ENCODE measurements at places on chromosomes 7 and 10. TPM values are rescaled to one million over a fixed set of nuclear protein-coding genes. Genes with fewer than 3 reads are reported as not detected.

Gene ADCYAP1R1
- total RNA-seq = not detected

Gene DNAJC30
- 16.4 TPM for total RNA-seq

Gene GPR146
- total RNA-seq = 14.7 TPM

Gene MACROH2A2
- 3.8 TPM for total RNA-seq

GRCh38 chr10:130404476-130405055 lies 268.4 kb downstream of the GLRX3 start:
- H3K27me3 ChIP-seq = no peaks in the 10 kb centered on the region
- H3K36me3 ChIP-seq = no peaks in the 10 kb centered on the region
- DNase-seq = no peak
- no peak overlapping the region for H3K4me3 ChIP-seq
- no peaks in the 10 kb centered on the region for H3K4me1 ChIP-seq
- H3K27ac ChIP-seq = no peak overlapping the region

GRCh38 chr10:23479798-23480473 lies 41.1 kb downstream of the OTUD1 start:
- no peaks in the 10 kb centered on the region for H3K36me3 ChIP-seq
- DNase-seq = no peak
- no peaks in the 10 kb centered on the region for H3K4me1 ChIP-seq
- H3K27me3 ChIP-seq = peaks cover 5% of the 10 kb centered on the region
- H3K27ac ChIP-seq = no peak overlapping the region

DNA sequence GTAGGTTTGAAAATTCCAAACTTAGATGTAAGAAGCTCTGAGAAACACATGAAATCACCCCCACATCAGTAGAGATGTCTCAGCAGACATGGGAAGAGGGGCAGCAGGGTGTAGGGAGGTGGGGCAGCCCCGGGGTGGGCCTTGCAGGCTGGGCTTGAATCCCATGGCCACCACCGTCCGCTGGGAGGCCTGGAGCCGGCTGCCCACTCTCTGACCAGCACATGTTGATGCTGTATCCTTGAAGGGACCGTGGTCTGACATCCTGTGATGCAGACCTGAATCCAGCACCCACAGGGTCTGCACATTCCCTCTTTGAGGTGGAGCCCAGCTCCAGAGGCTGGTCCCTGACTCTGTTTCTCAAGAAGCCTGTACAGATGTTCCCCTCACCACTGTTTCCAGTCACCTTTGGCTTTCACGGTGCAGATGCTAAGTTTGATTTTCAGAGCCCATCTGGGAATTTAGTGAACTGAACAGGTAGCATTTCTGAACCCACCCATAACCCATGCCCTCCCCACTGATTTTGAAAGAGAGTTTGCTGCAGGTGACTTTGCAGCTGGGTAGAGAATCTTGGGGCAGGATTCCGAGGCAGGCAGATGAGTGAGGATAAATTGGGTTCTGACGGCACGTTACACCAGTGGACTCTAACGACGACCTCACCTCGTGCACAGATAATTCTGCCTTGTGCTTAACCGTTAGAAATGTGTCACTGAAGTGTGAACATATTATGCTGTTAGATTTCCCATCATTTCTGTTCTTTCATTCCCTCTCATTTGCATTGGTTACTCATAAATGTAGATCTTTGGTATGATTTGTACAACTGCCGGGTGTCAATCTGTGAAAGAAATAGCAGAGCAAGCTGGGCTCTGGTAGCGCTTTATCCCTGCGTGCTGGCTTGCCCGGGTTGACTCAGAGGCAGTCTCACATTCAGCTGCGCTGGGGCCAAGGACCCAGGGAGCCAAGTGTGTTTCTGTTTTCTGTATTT lies 45.7 kb downstream of the IKZF1 start:
- H3K4me1 ChIP-seq = peaks cover 91% of the 10 kb centered on the region
- peaks cover 65% of the 10 kb centered on the region for H3K36me3 ChIP-seq
- H3K27ac ChIP-seq = peak overlapping the region; percentile 96
- H3K27me3 ChIP-seq = no peaks in the 10 kb centered on the region
- H3K4me3 ChIP-seq = peak overlapping the region; percentile 20

DNA sequence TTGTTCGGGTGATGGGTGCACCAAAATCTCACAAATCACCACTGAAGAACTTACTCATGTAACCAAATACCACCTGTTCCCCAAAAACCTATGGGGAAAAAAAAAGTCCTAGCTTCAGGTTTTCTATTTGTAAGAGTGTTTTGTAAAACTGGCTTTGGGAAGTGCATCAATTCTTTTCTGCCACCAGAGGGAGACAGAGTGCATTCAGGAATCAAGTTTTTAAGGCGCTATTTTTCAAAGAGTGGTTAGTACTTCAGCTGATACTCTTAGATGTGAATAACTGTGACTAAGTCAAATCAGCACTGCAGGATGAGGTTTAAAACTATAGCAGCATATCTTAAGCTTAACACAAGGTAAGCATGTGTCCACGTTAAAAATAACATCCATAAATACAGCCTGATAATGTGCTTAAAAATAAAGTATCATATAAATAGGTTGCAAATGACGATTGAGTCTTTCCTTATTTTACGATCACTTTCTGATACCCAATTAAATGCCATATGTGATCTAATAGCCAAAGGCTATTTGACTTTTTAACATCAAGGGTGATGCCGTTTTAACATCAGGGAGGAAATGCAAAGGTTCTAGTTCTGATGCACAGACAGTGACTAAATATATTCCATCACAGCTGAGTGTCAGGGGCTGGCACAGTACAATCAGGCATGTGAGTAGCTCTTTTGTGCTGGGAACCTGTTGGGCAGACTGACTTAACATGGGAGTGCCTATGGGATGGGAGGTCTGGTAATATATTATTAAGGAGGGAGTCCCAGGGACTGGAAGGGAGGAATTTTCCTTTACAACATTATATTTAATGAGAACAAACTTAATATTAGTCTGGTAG lies 10.6 kb upstream of the LYZL2 start:
- H3K36me3 ChIP-seq = no peaks in the 10 kb centered on the region
- H3K27ac ChIP-seq = no peak overlapping the region
- H3K4me1 ChIP-seq = no peaks in the 10 kb centered on the region
- no peak overlapping the region for H3K4me3 ChIP-seq
- peaks cover 5% of the 10 kb centered on the region for H3K27me3 ChIP-seq
- DNase-seq = no peak

GRCh38 chr10:122404576-122404975 lies 30.1 kb downstream of the PLEKHA1 start:
- DNase-seq = no peak
- peak overlapping the region; percentile 20 for H3K27ac ChIP-seq
- no peaks in the 10 kb centered on the region for H3K27me3 ChIP-seq
- peaks cover 30% of the 10 kb centered on the region for H3K36me3 ChIP-seq
- H3K4me1 ChIP-seq = peaks cover 16% of the 10 kb centered on the region
- H3K4me3 ChIP-seq = no peak overlapping the region

DNA sequence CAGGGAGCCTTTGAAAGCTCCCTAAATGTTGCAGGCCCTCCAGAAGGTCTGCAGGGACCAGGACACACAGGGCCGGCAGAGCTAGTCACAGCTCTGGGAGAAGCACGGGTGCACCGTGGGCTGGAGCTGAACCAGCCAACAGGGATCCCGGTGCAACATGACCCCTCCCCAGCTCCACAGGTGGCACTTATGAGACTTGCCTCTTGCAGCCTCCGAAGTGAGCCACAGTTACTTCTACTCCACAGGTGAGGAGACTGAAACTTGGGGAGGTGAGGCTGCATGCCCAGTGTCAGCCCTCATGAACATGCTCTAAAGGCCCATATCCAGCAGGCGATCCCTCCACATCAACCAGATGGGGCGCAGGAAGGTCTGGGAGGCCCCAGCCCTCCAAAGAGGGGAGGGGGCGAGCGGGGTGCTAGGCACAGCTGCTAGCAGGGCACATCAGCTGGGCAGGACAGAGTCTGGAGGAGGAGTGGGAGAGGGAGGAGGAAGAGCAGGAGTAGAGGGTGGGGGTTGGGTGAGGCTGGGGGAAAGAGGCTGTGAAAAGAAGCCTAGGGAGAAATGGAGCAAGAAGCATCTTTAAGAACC lies 224.3 kb downstream of the ELFN1 start:
- no peak overlapping the region for H3K4me3 ChIP-seq
- no peaks in the 10 kb centered on the region for H3K27me3 ChIP-seq
- no peak for DNase-seq

DNA sequence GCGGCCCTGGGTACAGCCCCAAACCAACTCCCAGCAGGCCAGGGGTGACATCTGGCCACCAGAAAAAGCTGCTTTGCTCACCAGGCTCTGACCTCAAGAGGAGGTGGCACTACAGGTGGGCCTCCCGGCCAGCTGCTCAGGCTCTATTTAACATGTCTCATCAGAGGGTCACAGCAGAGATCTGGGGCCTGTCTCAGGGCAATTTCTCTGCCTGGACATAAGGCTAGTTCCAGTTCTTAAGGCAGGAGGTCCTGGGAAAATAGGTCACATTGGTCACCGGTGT lies 88.6 kb downstream of the GFRA1 start:
- no peaks in the 10 kb centered on the region for H3K36me3 ChIP-seq
- no peaks in the 10 kb centered on the region for H3K4me1 ChIP-seq
- H3K27me3 ChIP-seq = no peaks in the 10 kb centered on the region
- no peak overlapping the region for H3K4me3 ChIP-seq
- no peak overlapping the region for H3K27ac ChIP-seq
- no peak for DNase-seq

DNA sequence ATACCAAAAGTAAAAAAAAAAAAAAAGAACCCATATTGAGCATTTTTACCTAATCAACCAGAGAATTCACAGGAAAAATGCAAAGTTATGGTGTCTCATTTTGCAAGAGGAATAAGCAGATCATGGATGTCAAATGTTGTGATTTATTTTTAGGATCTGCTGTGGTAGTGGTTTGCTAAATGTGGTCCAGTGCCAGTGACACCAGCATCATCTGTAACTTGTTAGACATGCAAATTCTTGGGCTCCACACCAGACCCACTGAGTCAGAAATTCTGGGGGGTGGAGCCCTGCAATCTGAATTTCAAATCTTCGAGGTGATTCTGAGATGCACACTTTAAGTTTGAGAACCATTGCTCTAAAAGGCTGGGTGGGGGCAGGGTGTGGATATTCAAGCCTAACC lies 30.1 kb upstream of the ZEB1 start:
- DNase-seq = no peak
- H3K36me3 ChIP-seq = no peaks in the 10 kb centered on the region
- H3K27ac ChIP-seq = no peak overlapping the region
- no peak overlapping the region for H3K4me3 ChIP-seq
- H3K4me1 ChIP-seq = no peaks in the 10 kb centered on the region

- no peak overlapping the region for H3K4me3 ChIP-seq
- no peaks in the 10 kb centered on the region for H3K36me3 ChIP-seq
- DNase-seq = no peak
- H3K4me1 ChIP-seq = no peaks in the 10 kb centered on the region
- H3K27ac ChIP-seq = no peak overlapping the region
- no peaks in the 10 kb centered on the region for H3K27me3 ChIP-seq
These were observed 28.2 kb downstream of the PPIF start for GRCh38 chr10:79375321-79376077.

DNA sequence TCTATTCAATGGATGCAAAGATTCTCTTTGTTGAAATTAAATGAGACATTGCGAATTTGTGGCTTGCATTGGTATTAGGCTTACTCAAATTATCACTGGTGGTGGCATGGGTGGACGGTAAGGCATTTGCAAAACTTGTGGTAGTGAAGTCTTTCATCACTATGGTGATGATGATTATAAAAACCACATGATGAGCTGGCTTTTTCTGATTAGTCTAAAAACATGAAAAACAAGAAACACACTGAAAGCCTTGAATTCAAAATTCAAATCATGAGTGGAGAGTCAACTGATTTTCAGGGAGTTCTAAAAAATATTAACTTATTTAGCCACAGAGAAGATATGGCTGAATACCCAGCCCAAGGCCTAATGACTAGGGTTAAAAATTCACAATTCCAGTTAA lies 99.8 kb upstream of the HGF start:
- no peaks in the 10 kb centered on the region for H3K4me1 ChIP-seq
- no peak for DNase-seq
- no peaks in the 10 kb centered on the region for H3K36me3 ChIP-seq
- H3K4me3 ChIP-seq = no peak overlapping the region
- H3K27me3 ChIP-seq = no peaks in the 10 kb centered on the region

GRCh38 chr10:78889536-78890063 lies 179.2 kb upstream of the ZMIZ1 start:
- H3K4me3 ChIP-seq = no peak overlapping the region
- H3K4me1 ChIP-seq = no peaks in the 10 kb centered on the region
- DNase-seq = no peak
- H3K27me3 ChIP-seq = no peaks in the 10 kb centered on the region

Gene UFSP1
- total RNA-seq = 9.0 TPM

Gene SLC18A3
- not detected for total RNA-seq

Gene COG5
- total RNA-seq = 37.3 TPM

Gene AGR2
- total RNA-seq = 1.4 TPM

DNA sequence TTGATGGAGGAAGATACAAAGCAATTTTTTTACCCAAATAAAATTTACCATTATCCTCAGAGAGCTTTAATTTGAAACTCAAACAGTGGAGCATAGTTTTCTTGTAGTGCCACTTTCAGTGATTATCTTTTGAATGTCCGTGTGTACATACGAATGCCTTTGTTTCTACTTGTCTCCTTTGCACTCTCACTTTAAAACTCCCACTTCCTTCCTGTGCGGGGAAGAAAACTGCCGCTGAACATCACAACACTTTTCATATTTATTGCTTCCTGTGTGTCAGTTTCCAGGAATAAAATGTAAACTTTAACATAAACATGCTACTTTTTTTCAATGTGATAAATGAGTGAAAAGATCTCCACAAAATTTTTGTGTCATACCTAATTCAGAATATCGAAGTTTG lies 102.4 kb downstream of the SEMA3A start:
- no peaks in the 10 kb centered on the region for H3K36me3 ChIP-seq
- DNase-seq = no peak
- no peak overlapping the region for H3K4me3 ChIP-seq
- H3K4me1 ChIP-seq = peaks cover 5% of the 10 kb centered on the region

DNA sequence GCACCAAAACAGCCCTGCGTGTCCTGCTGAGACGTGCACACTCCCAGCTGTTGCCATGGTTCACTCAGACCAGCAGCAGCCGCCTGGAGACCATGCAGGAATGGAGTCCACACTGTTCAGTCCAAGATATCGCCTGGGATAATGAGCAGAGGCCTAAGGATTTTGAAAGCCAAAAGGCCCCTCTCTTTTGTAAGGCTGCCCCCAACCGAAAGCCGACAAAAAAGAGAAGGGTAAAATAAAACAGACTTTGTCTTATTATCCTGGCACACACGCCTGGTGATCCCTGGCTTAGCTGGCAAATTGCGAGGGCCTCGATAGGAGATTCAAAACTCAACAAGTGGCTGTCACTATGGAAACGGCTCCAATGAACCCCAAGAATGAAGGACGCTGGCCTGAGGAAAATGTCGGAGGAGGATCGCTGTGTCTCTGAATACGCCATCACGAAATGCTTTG lies 263.6 kb downstream of the SKIDA1 start:
- no peak for DNase-seq
- no peak overlapping the region for H3K4me3 ChIP-seq
- peaks cover 6% of the 10 kb centered on the region for H3K27me3 ChIP-seq
- no peaks in the 10 kb centered on the region for H3K36me3 ChIP-seq
- no peaks in the 10 kb centered on the region for H3K4me1 ChIP-seq

GRCh38 chr7:107939573-107940489 lies 48.8 kb downstream of the DLD start:
- no peak overlapping the region for H3K4me3 ChIP-seq
- no peak for DNase-seq
- no peak overlapping the region for H3K27ac ChIP-seq
- H3K36me3 ChIP-seq = peaks cover 3% of the 10 kb centered on the region
- no peaks in the 10 kb centered on the region for H3K4me1 ChIP-seq
